ENCODE measurements at places on chromosomes 5 and 9. TPM values are rescaled to one million over a fixed set of nuclear protein-coding genes. Genes with fewer than 3 reads are reported as not detected.

SLC25A2 gene
- polyA plus RNA-seq: not detected

FAXDC2 gene
- 19.6 TPM for polyA plus RNA-seq

PAM gene
- polyA plus RNA-seq: 13.8 TPM

SPINK5 gene
- polyA plus RNA-seq: 0.23 TPM

CDH9 gene
- 13.0 TPM for polyA plus RNA-seq

SPINK7 gene
- polyA plus RNA-seq: not detected

PPP2R2B gene
- 115 TPM for polyA plus RNA-seq

INSL6 gene
- 2.3 TPM for polyA plus RNA-seq

HACD4 gene
- polyA plus RNA-seq: 0.16 TPM

NFIB gene
- 16.4 TPM for polyA plus RNA-seq

SAXO1 gene
- not detected for polyA plus RNA-seq

SPINK6 gene
- polyA plus RNA-seq: 2,131 TPM

APBB3 gene
- 19.0 TPM for polyA plus RNA-seq

FGF10 gene
- polyA plus RNA-seq: not detected

NCS1 gene
- 25.8 TPM for polyA plus RNA-seq

RGS7BP gene
- 72.3 TPM for polyA plus RNA-seq

SPATA31A3 gene
- not detected for polyA plus RNA-seq

C6 gene
- not detected for polyA plus RNA-seq

PCDHA10 gene
- 23.1 TPM for polyA plus RNA-seq

PELO gene
- 13.2 TPM for polyA plus RNA-seq

CDC14B gene
- polyA plus RNA-seq: 4.8 TPM

MAPKAP1 gene
- 9.7 TPM for polyA plus RNA-seq

PCDHA12 gene
- 1.1 TPM for polyA plus RNA-seq

ADAMTSL1 gene
- 2.9 TPM for polyA plus RNA-seq

BRD8 gene
- 95.1 TPM for polyA plus RNA-seq

GLDC gene
- polyA plus RNA-seq: 20.2 TPM

ERCC6L2 gene
- polyA plus RNA-seq: 41.4 TPM

CMBL gene
- 16.6 TPM for polyA plus RNA-seq

PIP5KL1 gene
- not detected for polyA plus RNA-seq

GRXCR2 gene
- not detected for polyA plus RNA-seq

SPINK13 gene
- polyA plus RNA-seq: not detected

HK3 gene
- polyA plus RNA-seq: 1.5 TPM

PCDHGA10 gene
- polyA plus RNA-seq: 7.8 TPM

SCGB3A1 gene
- not detected for polyA plus RNA-seq

AQP7 gene
- polyA plus RNA-seq: not detected

CSF2 gene
- not detected for polyA plus RNA-seq

IL17B gene
- polyA plus RNA-seq: not detected

Data from Purkinje cell (primary cell).